ELR (cell line): ENCODE measurements at places on chromosomes 6 and 20.
A peak's percentile ranks its signal among the peaks of the same experiment; 100 is the strongest.

GRCh38 chr6:11255610-11256009, 23.1 kb upstream of the NEDD9 start:
- DNase-seq = no peak

DNA sequence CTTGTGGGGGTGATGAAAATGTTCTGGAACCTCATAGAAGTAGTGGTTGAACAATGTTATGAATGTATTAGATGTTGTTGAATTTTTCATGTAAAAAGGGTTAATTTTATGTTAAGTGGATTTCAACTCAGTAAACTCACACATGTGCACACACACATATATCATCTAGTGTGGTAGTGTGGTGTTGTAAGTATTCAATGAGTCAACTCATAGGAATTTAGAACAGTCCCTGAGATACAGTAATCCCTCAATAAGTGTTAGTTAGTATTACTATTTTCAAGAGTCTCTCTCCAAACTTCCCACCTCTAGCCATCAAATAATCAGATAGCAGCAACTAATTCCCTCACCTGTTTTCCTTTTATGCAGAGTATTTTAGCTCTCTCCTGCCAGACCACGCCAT, 563.1 kb upstream of the JARID2 start:
- peak; percentile 77 for DNase-seq

DNA sequence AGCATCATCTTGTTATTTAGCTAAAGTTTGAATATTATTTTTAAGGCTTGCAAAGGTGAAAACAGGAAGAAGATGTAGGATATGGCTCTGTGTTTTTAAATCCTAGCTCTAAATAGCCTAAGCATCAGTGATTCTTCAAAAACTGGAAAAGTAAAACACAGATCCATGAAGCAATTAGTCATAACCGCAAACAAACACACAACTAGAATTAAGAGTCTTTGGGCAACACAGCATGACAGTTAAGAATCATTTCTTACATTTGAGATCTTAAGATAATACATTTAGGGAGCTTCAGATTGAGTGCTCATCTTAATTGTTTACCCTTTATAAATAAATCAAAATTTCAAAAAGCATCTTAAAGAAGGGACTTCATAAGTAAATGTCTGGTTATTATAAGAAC, 115.8 kb upstream of the MAP7 start:
- no peak for DNase-seq

DNA sequence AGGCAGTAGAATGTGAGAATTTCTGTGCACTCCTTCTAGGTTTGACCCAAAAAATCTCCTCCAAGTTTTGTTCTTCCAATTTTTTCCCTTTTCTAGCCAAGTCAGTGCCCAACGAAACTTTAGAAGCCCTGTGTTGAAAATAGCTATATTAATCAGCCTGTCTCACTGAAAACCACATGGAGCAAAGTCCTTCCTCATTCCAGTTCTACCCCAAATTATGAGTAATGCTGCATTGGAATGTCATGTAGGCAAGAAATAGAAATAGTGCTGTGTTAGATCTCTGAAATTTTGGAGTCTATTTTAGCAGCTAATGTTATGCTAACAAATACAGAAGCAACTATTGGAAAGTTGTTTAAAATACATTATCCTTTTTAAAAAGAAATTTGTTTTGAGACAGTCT, 725.5 kb downstream of the TBC1D32 start:
- no peak for DNase-seq

GRCh38 chr6:11094411-11094851, 797 bp downstream of the SMIM13 start:
- peak; percentile 77 for DNase-seq

- no peak for DNase-seq
Measured at GRCh38 chr6:101296169-101296960, 97.1 kb upstream of the GRIK2 start.

GRCh38 chr6:164069350-164069990, 655.0 kb downstream of the QKI start:
- DNase-seq = peak; percentile 13

GRCh38 chr6:158938811-158939254, 61.2 kb downstream of the RSPH3 start:
- peak; percentile 82 for DNase-seq

- DNase-seq = no peak
Measured at GRCh38 chr6:3379482-3380060, 77.3 kb downstream of the SLC22A23 start.

DNA sequence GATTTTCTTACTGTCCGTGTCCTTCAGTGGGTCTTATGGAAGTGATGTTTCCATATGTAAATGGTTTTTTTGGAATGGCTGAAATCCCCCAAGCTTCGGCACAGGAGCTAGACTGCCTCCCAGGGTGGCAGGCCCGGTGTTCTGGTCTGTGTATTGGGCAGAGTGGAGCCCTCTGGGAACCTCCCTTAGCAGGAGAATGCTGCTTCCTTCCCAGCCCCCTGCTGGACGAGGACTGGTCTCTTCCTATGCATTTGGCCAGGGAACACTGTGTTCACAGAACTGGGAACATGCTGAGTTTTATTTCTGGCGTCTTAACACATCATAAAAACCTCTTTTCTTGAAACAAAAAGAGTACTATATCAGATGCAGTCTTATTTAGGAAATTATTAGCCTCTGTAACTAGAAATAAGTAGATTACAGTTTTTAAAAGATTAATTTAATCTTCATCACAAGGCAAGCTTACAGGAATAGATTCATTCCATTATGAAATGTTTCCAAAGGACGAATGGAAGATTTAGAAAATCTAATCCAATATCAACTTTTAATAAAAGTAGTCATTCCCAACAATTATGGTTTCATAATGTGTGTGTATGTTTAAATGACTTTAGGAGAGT, 56.6 kb downstream of the SYTL3 start:
- peak; percentile 81 for DNase-seq

GRCh38 chr6:156916130-156916801, 139.1 kb downstream of the ARID1B start:
- no peak for DNase-seq

DNA sequence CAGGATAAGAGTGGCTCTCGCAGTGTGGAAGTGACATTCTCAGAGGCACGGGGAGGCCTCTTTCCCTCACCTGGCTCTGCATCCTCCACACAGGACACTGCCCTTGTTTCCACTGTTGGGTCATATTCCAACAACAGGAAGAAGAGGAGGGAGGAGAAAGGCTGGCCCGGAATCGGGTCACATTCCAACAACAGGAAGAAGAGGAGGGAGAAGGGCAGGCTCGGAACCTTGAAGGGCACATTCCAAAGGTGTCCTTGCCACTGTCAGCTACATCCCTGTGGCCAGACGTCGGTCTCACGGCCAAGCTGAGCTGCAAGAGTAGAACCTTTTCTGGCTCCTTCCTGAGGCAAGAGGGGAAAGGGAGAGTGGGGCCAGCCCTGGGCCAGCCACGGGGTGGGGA, 25.4 kb downstream of the CHRNA4 start:
- no peak for DNase-seq

GRCh38 chr6:85966828-85967227, 324.1 kb upstream of the SYNCRIP start:
- no peak for DNase-seq

DNA sequence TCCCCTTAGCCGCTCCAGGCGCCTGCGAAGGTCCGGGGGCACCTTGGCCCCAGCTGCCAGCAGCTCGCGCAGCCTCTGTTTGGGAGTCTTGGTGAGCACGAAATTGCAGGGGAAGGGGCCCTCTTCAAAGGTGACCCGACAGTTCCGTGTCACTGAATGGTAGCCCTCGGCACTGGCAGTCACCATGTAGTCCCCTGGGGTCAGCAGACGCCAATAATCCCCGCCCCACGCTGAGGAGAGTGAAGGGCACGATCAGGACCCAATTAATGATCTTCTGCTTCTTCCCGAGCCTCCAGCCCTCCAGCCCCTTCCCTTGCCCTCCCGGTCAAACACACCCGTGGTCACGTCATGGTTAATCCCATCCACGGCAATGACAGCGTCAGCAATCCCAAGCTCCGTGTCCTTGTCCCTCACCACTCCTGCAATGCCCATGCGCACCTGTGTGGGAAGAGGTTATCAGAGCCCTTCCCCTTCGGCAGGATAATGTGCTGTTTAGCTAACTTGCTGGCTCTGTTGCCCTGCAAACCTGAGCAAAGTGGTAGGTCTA, 6.2 kb downstream of the CPXM1 start:
- DNase-seq = no peak

GRCh38 chr6:106254636-106255035, 70.9 kb downstream of the ATG5 start:
- peak; percentile 75 for DNase-seq

GRCh38 chr20:62355516-62355877, 11.6 kb downstream of the LAMA5 start:
- DNase-seq = peak; percentile 70

GRCh38 chr6:37201726-37202125, 31.8 kb downstream of the PIM1 start:
- DNase-seq = no peak

GRCh38 chr6:21846541-21847451, 253.2 kb downstream of the SOX4 start:
- DNase-seq = no peak

DNA sequence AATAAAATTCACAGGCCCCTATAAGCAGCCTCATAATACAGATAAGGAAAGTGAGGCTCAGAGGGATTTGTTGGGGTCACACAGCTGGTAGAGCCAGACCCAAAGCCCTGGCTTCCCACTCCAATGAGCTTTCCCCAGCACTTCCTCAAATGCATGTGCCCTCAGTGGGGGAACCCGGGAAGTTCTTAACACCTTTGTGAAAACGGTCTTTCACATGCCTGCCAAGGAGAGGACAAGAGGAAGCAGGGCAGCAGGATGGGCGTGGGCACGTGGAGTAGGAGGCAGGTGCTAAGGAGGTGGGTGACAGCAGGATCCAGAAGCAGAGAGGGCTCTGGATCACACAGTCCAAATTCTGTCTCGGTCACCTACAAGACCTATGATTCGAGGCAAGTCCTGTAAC, 598 bp downstream of the PI16 start:
- DNase-seq = no peak

DNA sequence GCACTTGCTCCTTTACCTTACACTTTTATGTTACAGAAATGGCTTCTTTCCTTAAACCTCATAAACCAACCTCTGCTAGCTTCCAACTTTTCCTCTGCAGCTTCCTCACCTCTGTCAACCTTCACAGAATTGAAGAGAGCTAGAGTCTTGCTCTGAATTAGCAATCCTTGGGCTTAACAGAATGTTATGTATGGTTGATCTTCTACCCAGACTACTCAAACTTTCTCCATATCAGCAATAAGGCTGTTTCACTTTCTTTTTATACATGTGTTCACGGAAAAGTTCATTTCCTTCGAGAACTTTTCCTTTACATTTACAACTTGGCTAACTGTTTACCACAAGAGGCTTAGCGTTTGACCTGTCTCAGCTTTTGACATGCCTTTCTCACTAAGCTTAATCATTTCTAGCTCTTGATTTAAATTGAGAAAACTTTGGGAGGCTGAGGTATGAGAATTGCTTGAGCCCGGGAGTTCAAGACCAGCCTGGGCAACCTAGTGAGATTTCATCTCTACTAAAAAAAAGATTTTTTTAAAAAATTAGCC, 207.3 kb downstream of the BMP7 start:
- DNase-seq = no peak

GRCh38 chr20:15556869-15557268, 1016.4 kb downstream of the KIF16B start:
- no peak for DNase-seq

GRCh38 chr20:33839591-33839990, 28.4 kb downstream of the CHMP4B start:
- DNase-seq = no peak

- no peak for DNase-seq
Measured at GRCh38 chr6:148693882-148694484, 52.8 kb upstream of the UST start.

GRCh38 chr20:62703853-62704228, 4.8 kb upstream of the NTSR1 start:
- peak; percentile 60 for DNase-seq

- peak; percentile 46 for DNase-seq
Measured at GRCh38 chr6:84825461-84825860, 61.1 kb upstream of the TBX18 start.

DNA sequence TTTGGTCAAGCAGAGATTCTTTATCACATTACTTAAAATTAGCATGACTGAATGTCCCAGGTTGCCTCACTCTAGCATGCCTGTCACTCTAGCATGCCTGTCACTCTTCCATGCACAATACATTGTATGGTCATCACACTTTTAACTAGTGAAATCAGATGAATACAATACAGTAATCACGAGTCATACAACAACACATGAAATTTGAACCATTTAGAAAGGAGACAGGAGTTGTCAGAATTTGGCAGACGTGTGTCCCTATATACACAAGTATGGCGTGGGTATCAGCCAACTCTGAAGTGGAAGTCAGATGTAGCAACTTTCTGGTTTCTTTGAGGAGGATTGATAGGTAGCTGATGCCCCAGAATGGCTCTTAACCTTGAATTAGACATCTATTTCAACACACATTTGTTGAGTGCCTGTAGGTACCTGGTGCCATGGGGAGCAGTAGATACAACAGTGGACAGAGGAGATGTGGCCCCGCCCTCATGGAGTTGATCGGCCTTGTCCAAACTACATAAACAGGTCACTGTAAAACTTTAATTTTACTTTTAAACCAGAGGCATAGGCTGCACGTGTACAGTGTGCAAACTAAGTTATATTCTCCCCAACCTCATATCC, 116.1 kb upstream of the TIAM2 start:
- peak; percentile 34 for DNase-seq

DNA sequence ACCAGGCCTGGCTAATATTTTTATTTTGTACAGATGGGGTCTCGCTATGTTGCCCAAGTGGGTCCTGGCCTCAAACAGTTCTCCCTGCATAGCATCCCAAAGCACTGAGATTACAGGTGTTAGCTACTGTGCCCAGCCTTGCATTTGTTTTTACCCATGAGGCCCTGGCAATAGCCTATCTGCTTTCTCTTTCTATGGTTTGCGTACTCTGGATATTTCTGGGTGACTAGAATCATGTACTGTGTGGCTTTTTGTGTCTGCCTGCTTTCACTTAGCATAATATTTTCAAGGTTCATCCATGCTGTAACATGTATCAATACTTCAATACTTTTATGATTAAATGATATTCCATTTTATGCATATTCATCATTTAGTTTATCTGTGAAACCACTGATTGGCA, 451.7 kb downstream of the GRIK2 start:
- DNase-seq = no peak

- DNase-seq = peak; percentile 1
Measured at GRCh38 chr6:162032620-162033019, 694.9 kb downstream of the PRKN start.

DNA sequence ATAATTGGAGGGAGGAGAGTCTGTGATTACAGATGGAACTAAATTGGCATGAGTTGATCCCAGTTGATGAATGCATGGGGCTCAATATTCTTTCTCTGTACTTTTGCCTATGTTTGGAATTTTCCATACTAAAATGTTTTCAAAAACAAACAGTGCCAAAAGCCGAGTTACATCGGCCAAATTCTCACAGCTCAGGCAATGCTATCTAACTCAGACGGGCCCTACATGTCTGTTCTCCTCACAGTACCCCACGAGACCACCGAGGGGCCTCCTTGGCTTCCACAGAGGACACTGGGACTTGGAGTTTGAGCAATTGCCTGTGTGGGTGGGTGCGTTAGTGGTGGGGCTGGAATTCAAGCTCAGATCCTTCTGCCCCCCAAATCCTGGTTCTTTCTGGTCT, 413.2 kb downstream of the CDH26 start:
- no peak for DNase-seq
